NCI-H2081 (cell line): ENCODE measurements at places on chromosomes 6 and 20.

- DNase-seq: no peak
Observed at GRCh38 chr6:149437212-149437611, 37.1 kb downstream of the SUMO4 start.

DNA sequence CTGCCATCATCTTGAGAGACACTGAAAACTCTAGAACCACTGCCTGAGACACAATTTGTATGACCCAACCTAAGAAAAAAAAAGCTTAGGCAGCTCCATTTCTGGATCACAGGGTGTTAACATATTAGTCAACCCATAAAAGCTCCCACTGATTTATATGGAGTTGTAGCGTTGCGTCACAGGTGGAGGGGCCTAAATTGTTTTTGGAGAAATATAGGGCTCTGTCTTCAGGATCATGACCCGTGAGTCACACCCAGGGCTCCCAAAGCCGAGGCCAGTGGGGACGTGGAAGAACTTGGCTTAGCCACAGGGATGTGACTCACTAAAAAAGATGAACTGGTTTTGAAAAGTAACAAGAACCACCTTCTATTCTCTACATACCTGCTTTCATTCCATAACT is 116.5 kb upstream of the BMP2 start:
- DNase-seq: no peak

- DNase-seq: no peak
Observed at GRCh38 chr6:90186026-90186425, 110.6 kb downstream of the BACH2 start.

- DNase-seq: no peak
Observed at GRCh38 chr6:55543633-55544309, 35.2 kb downstream of the HMGCLL1 start.

GRCh38 chr6:42704937-42705374 is 17.4 kb downstream of the PRPH2 start:
- no peak for DNase-seq

GRCh38 chr20:10478930-10479329 is 43.8 kb downstream of the SLX4IP start:
- no peak for DNase-seq

DNA sequence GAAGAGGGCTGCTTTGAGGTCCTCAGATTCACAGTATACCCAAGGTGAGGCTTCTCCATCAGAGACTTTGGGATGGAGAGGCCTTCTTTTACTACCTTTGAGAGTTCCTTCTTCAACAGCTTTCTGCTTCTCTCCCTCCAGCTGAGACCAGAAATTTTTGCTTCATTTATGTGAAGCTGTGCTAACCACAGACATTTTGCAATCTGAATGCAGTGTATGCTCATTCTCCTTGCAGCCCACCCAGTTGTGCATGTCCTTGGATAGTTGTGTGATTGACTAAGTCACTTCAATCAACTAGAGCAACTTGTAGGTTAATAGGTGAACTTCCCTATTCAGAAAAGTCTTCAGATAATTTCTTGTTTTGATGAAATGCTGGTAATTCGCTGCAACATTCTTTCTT is 20.1 kb downstream of the DCBLD1 start:
- no peak for DNase-seq

- DNase-seq: no peak
Observed at GRCh38 chr6:4350567-4351519, 215.5 kb upstream of the ECI2 start.

DNA sequence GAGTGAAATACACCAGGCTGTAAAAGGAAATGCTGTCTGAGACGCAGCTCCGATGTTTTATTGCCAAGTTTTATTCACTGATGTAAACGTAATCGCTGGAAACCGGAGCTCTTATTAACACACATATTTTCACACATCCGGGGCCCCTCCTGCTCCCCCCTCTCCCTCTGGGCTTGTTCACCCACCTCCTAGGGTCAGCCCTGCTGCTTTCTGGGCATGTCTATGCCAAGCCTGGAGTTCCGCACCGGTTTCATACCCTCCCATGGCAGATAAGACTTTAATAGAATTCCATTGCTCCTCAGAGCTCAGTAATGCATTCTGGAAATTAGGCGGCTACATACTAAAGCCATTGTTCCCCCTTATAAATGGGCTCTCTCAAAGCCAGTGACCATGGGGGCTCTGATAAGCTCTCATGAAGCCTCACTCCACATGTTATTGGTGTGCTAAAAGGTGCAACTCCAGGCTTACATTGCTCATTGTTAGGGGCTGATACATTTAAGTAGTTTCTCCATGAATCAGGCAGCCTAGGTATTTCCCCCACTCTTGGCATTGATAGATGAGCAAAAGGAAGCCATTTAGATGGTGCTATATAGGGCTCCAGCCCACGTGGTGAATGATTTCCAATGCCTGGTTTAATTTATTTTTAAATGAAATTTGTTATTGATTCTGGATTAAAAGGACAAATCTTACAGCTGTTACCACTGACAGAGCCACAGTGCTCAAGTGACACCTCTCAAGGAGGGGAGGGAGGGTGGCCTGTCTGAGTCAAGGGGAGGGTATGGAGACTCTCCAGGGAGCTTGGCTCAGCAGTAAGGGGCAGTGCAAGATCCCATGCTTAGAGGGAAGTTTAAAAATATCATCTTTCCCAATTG is 4.5 kb upstream of the VSTM2L start:
- no peak for DNase-seq

DNA sequence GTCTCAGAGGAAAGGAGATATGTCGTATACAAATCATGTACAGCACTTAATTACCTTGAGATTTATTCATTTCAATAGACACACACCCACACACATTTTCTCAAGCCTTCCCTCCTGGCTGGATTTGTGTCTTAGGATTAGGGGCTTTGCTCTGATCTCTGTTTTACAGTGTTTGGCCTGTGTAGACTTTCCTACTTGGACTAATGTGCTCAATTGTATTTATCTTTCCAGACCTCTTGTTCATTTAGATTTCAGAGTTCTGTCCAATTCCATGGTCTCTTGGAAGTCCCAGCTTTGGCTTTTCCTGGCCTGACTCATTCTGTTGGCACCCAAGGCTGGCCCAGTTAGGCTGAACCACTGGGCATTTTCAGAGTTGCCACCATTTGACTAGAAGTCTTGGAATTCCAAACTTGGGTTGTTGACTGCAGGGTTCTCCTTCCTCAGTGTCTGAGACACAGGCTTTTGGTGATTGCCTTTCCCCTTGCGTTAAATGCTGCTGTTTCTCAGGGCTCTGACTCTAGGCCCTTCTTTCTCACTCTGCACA is 8.9 kb upstream of the RFPL4B start:
- DNase-seq: no peak

GRCh38 chr6:113596387-113597230 is 260.5 kb upstream of the MARCKS start:
- DNase-seq: peak; percentile 85

- DNase-seq: peak; percentile 46
Observed at GRCh38 chr20:62411479-62412193, 4.6 kb upstream of the CABLES2 start.

DNA sequence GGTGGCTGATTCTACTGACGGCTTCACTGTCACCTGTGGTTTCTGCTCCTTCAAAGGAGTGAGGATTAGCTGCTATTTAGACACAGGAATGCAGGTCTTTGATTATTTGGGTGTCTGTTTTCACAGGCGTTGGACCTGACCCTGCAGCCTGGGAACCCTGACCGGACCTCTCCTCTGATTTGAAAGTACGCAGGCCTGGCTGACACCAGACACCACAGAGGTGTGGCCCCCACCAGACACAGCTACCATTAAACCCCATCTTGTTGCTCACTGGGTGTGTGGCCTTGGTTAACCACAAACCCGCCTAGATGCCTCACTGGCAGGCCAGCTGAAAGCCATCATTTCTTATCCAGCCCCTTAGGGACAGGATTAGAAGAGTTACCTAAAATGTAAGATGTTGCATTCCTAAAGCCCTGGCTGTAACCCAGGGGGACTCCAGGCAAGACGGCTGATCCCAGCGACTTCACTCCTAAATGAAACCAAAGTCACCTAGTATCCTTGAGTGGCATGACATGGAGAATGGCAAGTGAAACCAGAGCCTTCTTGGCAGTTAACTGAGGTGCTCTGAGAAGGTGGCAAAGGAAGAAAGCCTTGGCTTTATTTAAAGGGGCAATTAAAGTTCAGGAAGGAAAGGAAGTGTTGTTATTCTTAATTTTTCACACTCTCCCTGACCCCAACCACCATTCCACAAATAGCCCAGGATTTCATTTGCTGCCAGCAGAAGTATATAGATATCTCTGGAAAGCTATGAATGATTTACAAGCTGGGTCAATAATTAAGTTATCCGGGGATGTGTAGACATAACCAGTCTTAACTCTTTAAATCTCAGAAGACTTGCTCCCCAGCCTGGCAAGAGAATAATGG is 169.9 kb downstream of the QRSL1 start:
- DNase-seq: no peak

- DNase-seq: no peak
Observed at GRCh38 chr20:35297155-35297554, 4.9 kb upstream of the FAM83C start.

DNA sequence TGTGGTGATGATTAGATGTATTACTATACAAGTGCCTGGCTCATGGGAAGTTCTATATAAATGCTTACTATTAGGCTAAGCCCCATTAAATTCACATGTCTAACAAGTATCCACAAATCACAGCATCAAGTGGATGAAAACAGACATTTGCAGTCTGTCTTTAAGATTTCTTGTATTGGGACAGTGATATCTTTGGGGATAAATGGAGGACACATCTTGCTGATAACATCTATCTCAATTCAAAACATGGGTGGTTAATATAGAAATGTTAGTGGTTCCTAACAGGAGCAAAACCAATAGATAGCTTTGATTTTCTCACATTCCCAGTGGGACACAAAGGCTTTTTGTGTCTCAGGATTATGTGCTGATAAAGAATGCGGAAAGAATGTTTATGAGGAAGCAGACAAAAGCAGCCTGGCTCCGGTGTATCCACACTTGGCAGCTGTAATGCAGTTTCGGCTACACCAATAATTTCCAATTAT is 29.3 kb downstream of the PTPRK start:
- DNase-seq: no peak

DNA sequence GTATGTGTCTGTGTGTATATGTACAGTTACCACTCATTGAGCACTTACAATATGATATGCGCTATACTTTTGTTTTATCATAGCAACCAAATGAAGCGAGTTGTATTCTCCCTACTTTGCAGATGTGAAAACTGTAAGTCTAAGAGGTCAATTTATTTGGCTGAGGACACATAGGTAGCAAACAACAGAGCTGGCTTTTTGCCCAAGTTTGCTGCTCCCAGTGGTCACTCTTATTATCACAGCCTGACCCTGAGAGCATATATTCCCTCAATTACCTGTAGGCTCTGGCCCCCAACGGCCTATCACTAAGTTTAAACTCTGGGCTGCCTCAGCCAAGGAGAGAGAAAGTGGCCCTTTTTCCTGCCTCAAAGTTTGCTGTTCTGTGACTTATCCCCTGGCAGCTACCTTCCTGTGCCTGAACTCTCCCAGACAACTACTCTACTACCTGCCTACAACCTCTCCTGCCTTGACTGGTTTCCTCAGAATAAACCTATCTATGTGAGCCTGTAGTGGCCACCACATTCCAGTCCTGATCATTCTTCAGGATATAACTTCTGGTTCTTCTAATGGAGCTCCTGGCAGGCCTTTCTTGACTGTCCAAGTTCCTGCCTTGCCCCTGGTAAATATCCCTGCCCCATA is 221.8 kb downstream of the FRK start:
- no peak for DNase-seq

DNA sequence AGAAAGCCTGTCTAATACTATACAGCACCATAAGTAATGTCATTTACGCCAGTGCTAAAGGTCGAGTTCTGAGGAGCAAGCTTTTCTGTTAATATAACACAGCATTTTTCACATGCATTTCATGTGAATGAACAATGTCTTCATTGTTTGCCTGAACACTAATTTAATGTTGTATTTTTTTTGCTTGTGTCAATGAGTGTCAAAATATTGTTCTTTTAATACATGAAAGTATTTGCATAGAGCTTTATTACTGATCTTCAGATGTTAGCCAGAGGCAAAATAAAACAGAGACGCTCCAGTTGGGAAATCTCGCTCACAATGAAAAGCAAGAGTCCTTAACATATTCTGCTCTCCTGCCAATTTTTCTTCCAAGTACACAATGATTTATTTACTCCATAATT is 151.8 kb downstream of the FOXC1 start:
- peak; percentile 79 for DNase-seq

GRCh38 chr6:27861861-27862260 is 50.3 kb downstream of the OR2B2 start:
- no peak for DNase-seq

- DNase-seq: peak; percentile 19
Observed at GRCh38 chr6:31094389-31094881, 17.9 kb downstream of the C6orf15 start.

GRCh38 chr6:116500969-116501433 is 10.4 kb upstream of the CALHM5 start:
- no peak for DNase-seq

DNA sequence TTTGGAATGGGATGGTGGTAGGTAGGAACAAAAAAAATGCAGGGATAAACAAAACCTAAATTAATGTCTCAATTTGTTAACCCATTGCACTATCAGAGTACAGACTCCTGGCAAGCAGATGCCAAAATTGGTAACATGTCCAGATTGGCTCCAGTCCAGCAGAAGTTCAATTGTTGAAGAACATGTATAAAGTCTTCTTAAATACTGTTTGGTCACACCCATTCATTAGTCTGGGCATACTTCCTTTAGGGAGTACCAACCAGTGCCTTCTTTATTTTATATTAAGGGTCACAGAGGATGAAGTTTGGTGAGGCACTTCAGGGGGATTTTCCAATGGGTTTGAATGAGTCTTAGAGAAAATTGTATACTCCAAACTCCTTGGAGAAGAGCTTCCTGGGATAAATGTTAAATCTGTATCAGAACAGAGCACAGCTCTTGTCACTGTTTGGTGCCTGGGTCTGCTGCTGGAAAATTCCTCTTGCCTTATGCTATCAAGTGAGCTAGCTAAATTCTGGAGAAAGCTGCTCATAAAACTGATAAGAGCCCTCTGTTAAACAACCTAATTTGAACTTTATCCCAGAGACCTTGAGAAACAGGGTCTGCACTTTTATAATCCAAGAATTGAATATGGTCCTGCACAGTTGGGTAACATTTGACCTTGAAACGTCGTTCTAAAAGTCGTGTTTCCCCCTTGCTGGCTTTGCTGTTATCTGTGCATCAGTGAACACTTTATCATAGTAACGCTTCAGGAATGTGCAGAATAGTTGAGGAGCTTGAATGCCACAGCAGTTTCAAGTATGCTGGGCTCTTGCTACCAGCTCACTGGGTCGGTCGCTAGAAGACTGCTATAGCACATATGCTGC is 334.1 kb upstream of the CITED2 start:
- DNase-seq: no peak

DNA sequence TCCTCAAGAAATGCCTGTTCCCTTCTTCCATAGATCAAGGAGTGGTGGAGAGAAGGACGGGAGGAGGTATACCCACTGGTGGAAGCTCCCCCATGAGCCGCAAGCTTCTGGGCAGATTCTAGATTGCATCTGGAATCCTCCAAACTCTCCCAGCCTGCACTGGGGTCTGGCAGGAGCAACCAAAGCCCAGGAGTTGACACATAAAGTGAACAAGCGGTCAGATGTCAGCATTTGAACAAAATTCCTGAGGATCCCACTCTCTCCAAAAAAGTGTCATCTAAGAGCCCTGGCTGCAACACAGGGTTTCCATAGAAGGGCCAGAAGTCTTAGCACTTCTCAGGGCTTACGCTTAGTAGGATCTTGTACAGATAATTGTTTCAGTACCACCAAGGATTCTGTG is 88.2 kb downstream of the KCNB1 start:
- DNase-seq: no peak
